GM23338 (cell line): ENCODE measurements at places on chromosomes 5 and 9.

GRCh38 chr9:114290561-114290986 is 32.3 kb upstream of the ORM1 start:
- peaks cover 7% of the 10 kb centered on the region for H3K4me1 ChIP-seq
- peaks cover 27% of the 10 kb centered on the region for H3K36me3 ChIP-seq
- no peak for DNase-seq
- H3K4me3 ChIP-seq: no peak overlapping the region
- no peaks in the 10 kb centered on the region for H3K27me3 ChIP-seq

DNA sequence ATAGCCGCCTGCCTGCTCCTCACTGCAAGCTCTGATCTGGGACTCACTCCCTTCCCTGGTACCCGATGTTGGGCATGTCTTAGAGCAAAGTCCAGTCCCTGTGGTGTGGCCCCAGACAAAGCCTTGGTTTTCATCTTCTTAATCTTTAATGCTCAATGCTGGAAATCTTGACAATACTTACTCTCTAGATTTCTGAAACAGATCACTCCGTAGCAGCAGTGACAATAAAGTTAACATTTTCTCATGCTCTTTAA is 260.2 kb upstream of the IRX2 start:
- no peak overlapping the region for H3K4me3 ChIP-seq
- H3K36me3 ChIP-seq: no peaks in the 10 kb centered on the region
- no peak for DNase-seq
- no peaks in the 10 kb centered on the region for H3K4me1 ChIP-seq

DNA sequence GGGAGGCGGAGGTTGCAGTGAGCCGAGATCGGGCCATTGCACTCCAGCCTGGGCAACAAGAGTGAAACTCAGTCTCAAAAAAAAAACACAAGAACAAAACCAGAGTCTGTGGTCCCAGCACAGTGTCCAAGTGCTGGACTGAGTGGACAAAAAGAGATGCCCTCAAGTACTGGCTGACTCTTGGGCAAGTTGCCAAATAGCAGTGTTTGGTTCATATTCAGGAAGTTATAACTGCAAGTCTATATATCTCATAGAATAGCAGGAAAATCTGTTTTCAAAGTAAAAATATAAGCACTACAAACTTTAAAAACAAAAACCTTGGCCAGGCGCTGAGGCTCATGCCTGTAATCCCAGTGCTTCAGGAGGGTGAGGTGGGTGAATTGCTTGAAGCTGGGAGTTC is 7.3 kb downstream of the HABP4 start:
- no peak for DNase-seq
- H3K4me1 ChIP-seq: peaks cover 29% of the 10 kb centered on the region
- no peaks in the 10 kb centered on the region for H3K27me3 ChIP-seq
- H3K36me3 ChIP-seq: no peaks in the 10 kb centered on the region

DNA sequence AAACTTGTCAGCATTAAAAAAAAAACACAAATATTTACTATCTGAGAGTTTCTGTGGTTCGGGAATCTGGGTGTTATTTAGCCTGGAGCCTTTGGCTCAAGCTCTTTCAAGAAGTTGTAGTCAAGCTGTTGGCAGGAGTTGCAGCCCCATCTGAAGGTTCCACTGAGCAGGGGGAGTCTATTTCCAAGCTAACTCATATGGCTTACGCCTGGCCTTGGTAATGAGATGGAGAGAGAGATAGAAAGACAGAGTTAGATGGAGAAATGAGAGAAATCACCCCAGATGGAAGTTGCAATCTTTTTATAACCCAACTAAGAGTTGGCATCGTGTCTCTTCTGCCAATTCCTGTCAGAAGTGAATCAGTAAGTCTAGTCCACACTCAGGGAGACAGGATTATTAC is 1075.2 kb upstream of the SEMA6A start:
- H3K4me3 ChIP-seq: no peak overlapping the region
- H3K27me3 ChIP-seq: no peaks in the 10 kb centered on the region
- no peak overlapping the region for H3K27ac ChIP-seq
- no peaks in the 10 kb centered on the region for H3K36me3 ChIP-seq

- H3K27me3 ChIP-seq: peaks cover 14% of the 10 kb centered on the region; the same call in 1 of the 2 replicates
- H3K36me3 ChIP-seq: no peaks in the 10 kb centered on the region
- peak within 1 kb of the TSS; percentile 78 for H3K4me3 ChIP-seq
- DNase-seq: peak; percentile 98
- no peaks in the 10 kb centered on the region; the same call in 1 of the 2 replicates for H3K4me1 ChIP-seq
These were observed at the start of gene ZNF354C for GRCh38 chr5:179060116-179061008. ZNF354C (plus strand) TSS chr5:179060373; CDS start chr5:179062069, 1,696 bp downstream.

DNA sequence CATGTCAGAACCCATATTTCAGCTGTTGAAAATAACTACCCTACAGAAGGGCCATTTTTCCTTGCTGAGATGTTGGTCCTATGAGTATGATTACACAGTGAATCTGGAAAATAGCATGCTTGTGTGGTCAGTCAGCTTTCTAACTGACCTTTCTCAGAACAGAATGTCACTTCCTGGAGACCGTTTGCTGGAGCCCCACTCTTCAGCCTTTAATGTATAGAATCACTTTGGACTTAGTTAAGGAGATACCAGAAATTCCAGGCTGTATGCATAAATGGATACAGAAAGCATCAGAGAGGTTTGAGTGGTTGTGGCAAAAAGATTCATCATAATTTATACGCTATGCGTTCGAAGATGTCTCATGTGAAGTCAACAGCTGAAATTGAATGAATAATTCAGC is 488.1 kb downstream of the EBF1 start:
- H3K27ac ChIP-seq: no peak overlapping the region
- no peaks in the 10 kb centered on the region for H3K27me3 ChIP-seq
- DNase-seq: no peak
- H3K4me1 ChIP-seq: 0 out of 2 replicates have a peak, but pooled peaks cover 4% of the 10 kb centered on the region
- no peaks in the 10 kb centered on the region for H3K36me3 ChIP-seq

GRCh38 chr9:20670395-20670794 is 13.7 kb upstream of the FOCAD start:
- no peaks in the 10 kb centered on the region for H3K36me3 ChIP-seq
- DNase-seq: no peak
- peaks cover 9% of the 10 kb centered on the region for H3K4me1 ChIP-seq
- no peak overlapping the region for H3K4me3 ChIP-seq

DNA sequence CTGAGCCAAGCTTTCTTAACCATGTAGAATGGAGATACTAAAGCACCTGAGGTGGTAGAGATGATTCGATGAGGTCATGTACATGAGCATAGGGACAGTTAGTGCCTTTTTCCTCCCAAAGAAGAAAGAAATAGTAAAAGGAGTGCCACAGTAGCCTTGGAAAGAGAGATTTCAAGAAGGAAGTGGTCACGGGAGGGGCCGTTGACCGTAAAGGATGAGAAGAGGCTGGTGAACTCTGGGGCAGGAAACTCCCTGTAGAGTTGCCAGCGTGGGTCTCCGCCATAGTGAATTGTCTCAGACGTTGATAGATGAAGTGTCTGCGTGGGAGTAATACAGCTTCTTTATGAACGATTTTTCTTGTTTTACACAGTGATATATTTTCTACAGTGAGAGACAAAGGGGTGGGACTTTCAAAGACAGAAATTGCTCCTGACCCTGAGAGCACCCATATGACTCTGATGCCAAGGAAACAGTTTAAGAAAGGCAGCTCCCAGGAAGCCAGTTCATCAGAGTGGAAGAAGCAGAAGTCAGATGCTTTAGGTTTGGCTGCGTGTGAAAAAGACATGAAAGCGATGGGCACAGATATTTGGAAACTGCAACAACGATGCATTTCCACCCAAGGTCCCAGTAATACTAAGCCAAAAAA is 41.3 kb downstream of the UGCG start:
- H3K27me3 ChIP-seq: no peaks in the 10 kb centered on the region
- H3K36me3 ChIP-seq: no peaks in the 10 kb centered on the region
- no peak overlapping the region for H3K27ac ChIP-seq
- H3K4me1 ChIP-seq: no peaks in the 10 kb centered on the region
- no peak overlapping the region for H3K4me3 ChIP-seq

GRCh38 chr5:94751460-94751859 is 133.0 kb downstream of the SLF1 start:
- no peaks in the 10 kb centered on the region for H3K36me3 ChIP-seq
- H3K27me3 ChIP-seq: no peaks in the 10 kb centered on the region
- peak; percentile 19 for DNase-seq
- H3K27ac ChIP-seq: no peak overlapping the region

DNA sequence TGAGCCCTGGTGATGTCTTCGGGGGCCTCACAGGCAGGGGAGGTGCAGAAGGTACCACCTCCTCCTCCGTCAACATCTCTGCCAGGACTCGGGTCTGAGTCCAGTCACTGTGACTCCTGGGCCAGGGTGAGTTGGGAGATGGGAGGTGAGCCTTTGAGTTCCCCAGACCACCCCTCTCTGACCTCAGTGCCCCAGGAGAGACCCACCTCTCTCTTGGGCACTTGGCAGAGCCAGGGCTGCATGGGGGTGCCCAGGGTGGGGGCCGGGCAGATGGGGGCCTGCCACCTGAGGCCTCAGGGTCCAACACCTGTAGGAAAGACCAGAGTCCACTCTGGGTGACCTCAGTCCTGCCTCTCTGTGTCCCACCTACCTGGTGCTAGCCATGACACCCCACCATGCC is 6.8 kb downstream of the KIF12 start:
- DNase-seq: no peak
- no peaks in the 10 kb centered on the region for H3K4me1 ChIP-seq
- H3K27ac ChIP-seq: no peak overlapping the region

DNA sequence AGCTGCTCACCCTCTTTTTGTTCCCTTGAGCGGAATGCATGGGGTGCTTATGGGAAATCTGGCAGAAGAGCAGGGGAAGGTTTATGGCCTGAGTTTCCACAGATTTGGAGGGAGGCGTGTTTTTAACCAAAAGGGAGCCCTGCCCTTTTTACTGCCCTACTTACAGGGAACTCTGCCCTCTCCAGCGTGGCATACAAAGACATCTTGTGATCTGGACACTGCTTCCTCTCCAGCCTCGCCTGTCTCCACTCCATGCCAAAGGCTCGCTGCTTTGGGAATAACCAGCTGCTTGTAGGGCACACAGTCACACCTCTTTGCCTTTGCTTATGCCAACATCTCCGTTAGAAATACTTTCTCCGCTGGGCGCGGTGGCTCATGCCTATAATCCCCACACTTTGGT is 314.2 kb downstream of the ARHGAP26 start:
- no peak overlapping the region for H3K27ac ChIP-seq
- H3K4me3 ChIP-seq: no peak overlapping the region
- no peaks in the 10 kb centered on the region for H3K27me3 ChIP-seq
- H3K36me3 ChIP-seq: no peaks in the 10 kb centered on the region
- DNase-seq: no peak

DNA sequence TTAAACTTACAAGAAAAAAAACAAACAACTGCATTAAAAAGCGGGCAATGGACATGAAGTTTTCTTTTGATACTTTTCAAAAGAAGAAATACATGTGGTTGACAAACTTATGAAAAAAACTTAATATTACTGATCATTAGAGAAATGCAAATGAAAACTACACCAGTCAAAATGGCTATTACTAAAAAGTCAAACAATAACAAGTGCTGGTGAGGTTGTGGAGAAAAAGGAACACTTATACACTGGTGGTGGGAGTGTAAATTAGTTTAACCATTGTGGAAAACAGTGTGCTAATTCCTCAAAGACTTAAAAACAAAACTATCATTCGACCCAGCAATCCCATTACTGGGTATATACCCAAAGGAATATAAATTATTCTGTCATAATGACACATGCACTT is 311.6 kb downstream of the ISL1 start:
- no peaks in the 10 kb centered on the region for H3K4me1 ChIP-seq
- no peak for DNase-seq
- no peaks in the 10 kb centered on the region; the same call in 1 of the 2 replicates for H3K36me3 ChIP-seq

GRCh38 chr5:10116594-10116993 is 133.1 kb downstream of the ATPSCKMT start:
- H3K27ac ChIP-seq: no peak overlapping the region
- no peaks in the 10 kb centered on the region for H3K4me1 ChIP-seq
- H3K27me3 ChIP-seq: no peaks in the 10 kb centered on the region
- H3K4me3 ChIP-seq: no peak overlapping the region
- no peaks in the 10 kb centered on the region for H3K36me3 ChIP-seq

GRCh38 chr5:133914434-133914833 is 54.0 kb downstream of the C5orf15 start:
- H3K27ac ChIP-seq: no peak overlapping the region
- no peak for DNase-seq
- no peaks in the 10 kb centered on the region for H3K36me3 ChIP-seq
- no peaks in the 10 kb centered on the region for H3K4me1 ChIP-seq
- no peak overlapping the region for H3K4me3 ChIP-seq

DNA sequence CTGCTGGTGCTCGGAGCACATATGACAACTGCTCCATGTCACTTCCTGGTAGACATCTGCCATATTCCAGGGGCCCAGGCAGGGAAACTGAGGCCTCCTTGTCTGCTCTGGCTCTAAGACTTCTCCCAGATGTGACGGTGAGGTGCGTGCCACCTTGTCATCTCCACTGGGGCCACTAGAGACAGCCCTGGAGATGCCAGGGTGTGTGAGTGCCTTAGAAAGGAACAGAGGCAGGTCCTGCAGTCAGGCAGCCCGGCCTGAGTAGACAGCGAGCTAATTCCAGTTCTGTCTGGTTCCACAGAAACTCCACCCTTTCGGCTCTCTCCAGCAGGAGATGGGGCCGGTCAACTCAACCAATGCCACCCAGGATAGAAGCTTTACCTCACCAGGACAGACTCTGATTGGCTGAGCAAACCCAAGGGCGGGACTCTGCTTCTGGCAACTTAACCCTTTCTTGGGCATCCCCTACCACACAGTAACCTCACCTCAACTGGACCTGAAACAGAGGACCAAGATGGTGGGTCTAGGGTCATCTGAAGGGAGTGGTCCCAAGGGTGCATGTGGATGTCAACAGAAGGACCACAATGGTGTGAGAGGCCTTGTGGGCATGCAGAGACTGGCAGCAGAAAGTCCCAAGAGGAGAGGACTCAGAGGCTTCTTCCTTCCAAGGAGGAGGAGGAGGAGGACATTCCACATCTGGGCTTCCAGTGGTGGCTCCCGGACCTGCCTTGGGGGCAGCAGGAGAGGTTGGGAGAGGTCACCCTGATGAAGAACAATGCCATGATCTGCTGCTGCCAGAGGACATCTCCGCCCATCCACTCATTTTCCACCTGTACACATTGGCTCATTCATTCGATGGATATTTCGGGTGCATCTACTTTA is 77.7 kb downstream of the RGS3 start:
- H3K4me3 ChIP-seq: no peak overlapping the region
- no peak overlapping the region for H3K27ac ChIP-seq
- no peaks in the 10 kb centered on the region for H3K4me1 ChIP-seq
- H3K36me3 ChIP-seq: no peaks in the 10 kb centered on the region
- DNase-seq: peak; percentile 80

DNA sequence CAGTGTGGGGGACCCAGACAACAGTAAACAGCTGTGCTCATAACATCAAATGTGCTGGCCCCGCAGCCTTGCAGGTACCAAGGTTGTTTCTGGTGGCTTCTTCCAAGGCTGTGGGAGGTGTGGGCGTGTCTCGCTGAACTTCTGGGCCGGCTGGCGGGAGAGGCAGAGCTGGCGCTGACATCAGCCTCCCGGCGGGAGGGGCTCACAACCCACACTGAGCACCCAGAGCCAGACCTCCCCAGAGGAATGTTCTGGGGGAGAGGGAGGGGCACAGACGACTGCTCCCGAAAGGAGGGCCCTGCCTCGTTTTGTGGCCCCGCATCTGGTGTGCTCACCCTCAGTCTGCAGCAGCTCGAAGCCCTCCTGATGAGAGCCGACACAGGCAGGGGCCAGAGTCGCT is 6.9 kb upstream of the SLC12A7 start:
- H3K36me3 ChIP-seq: no peaks in the 10 kb centered on the region
- H3K4me3 ChIP-seq: no peak overlapping the region
- no peaks in the 10 kb centered on the region for H3K27me3 ChIP-seq
- H3K4me1 ChIP-seq: no peaks in the 10 kb centered on the region

GRCh38 chr5:77200663-77201062 is 9.8 kb upstream of the PDE8B start:
- no peaks in the 10 kb centered on the region for H3K36me3 ChIP-seq
- H3K27me3 ChIP-seq: no peaks in the 10 kb centered on the region
- no peak overlapping the region for H3K4me3 ChIP-seq
- DNase-seq: no peak

GRCh38 chr9:3475300-3476020 is 50.3 kb downstream of the RFX3 start:
- no peaks in the 10 kb centered on the region for H3K36me3 ChIP-seq
- H3K4me3 ChIP-seq: no peak overlapping the region
- no peak for DNase-seq
- no peaks in the 10 kb centered on the region for H3K27me3 ChIP-seq
